OCI-LY7 (cell line): ENCODE measurements at places on chromosomes 13 and 19. TPM values are rescaled to one million over a fixed set of nuclear protein-coding genes. Genes with fewer than 3 reads are reported as not detected.

UTP14C gene
- 10.0 and 11.5 TPM in 2 replicates for total RNA-seq

ZNF726 gene
- total RNA-seq, result 24.9 and 30.6 TPM in 2 replicates

ZNF418 gene
- total RNA-seq, result 1.5 and 1.7 TPM in 2 replicates

CCDC8 gene
- 0.10 TPM in 1 of 2 replicates, not detected in the other for total RNA-seq
